ENCODE measurements at places on chromosomes 2 and 18.

GRCh38 chr2:49754381-49754780, 600.1 kb upstream of the FSHR start:
- DNase-seq = no peak

DNA sequence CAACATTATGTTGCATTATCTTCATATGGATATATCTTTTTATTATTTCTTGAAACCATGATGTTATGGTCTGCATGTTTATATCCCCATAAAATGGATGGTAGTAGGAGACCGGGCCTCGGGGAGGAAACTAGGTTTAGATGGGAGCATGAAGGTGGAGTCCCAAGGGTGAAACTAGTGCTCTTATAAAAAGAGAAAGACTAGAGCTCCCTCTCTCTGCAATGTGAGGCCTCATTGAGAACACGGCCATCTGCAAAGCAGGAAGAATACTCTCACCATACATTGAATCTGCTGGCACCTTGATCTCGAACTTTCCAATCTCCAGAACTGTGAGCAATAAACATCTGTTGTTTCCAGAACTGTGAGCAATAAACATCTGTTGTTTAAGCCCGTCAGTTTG, 64.0 kb downstream of the NXPH2 start:
- no peak for DNase-seq

GRCh38 chr2:232336241-232336736, 42.3 kb upstream of the ALPP start:
- no peak for DNase-seq

- DNase-seq = no peak
Observed at GRCh38 chr18:29191263-29191662, 1014.3 kb upstream of the CDH2 start.

DNA sequence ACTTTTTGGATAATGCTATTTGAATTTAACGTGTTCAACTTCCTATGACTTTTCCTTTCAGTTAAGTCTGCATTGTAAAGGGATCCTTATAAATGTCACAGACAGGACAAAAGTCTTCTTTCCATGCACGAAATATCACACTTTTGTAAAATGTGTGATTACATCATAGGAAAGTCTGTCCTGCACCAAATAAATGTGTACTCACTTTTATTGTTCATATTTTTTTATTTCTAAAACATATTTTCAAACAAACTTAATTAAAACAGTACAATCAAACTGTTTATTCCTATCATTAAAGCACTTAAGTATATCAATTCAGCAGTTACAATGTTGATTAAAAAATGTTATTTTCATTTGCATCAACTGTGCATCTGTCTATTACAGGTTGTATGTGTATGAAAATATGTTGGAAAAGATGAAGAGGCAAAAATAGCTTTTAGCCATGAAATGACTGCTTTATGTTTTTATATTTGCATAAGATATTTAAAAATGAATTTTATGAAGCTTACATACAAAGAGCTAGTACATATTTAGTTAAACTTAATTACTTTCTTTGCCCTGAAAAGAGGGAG, 105.6 kb downstream of the CSRNP3 start:
- no peak for DNase-seq

Measured in stimulated activated CD8-positive, alpha-beta memory T cell treated with anti-CD3 and anti-CD28 coated beads, Interleukin-7, amount 100 ng/mL, for 1 hour (primary cell).